ENCODE measurements at places on chromosomes 16 and 17.

DNA sequence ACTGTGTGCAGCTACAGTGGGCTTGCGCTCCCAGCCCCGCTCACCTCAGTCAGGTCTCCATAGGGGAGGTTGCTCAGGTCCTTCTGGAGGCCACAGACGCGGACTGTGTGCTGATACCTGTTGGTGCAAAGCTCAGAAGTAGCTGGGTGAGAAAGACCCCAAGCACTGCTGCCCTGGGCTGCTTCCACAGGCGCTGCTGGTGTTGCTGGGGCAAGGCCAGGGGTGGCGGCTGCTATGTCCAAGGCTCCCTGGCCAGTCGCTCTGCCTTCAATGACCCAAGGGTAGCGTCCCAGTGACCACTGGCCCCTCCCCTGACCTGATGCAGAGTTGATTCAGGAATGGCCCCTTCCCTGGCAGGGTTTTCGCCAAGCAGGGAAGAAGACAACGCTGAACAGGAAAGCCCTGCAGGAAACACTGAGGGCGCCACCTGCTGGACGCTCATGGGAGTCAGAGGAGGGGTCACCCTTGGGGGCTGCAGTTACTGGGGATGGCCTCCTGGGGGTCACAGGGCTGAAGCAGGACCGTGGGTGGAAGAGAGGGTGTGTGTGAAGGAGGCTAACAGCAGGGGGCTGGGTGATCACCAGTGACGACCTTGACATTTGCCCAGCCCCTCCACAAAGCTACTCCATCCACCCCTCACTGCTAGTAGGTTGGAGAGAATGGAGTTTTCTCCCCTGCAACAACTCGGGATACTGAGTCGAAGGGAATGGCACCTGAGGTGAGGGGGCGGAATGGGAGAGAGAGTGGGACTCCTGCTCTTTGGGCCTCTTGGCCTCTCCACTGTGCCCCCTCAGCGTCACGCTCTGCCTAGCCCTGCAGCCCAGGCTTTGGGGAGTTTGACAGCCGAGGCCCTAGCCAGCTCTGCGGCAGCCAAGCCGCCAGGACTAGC lies 38.3 kb downstream of the ABCC12 start:
- peak; percentile 40 for DNase-seq

- no peak for DNase-seq
These were observed 23.6 kb downstream of the NKD1 start for GRCh38 chr16:50571786-50572185.

DNA sequence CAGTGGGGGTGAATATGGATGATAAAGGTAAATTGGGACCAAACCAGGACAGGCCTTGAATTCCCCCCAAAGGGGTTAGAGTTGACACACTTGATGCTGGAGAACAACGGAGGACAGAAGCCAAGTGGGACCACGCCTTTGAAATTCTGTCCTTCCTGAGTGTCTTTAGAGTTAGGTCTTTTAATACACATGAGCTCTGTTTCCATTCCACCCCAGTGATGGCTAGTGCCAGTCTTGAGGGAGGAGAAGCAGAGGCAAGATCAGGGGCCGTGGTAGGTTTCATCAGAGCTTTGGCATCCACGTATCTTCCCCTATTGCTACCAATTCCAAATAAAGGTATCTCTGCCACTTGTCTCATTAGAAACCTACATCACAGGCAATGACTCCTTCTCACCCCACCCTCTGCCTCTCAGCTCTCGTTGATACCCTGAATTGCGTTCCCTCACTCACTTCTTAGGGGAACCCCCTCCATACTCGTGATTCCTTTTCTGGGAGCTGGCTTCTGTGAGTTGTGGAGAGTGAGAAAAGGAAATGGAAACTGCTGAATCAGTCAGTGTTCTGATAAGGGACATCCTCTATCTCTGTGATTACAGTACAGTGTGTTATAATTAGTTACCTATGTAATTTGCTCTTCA lies 2.4 kb upstream of the CCL3L1 start:
- no peak for DNase-seq

GRCh38 chr16:27313422-27314160 lies at the start of gene IL4R:
TSS of gene IL4R (plus strand) at chr16:27313974. CDS start at chr16:27340204, 26,230 bp downstream.
- peak; percentile 36 for DNase-seq

DNA sequence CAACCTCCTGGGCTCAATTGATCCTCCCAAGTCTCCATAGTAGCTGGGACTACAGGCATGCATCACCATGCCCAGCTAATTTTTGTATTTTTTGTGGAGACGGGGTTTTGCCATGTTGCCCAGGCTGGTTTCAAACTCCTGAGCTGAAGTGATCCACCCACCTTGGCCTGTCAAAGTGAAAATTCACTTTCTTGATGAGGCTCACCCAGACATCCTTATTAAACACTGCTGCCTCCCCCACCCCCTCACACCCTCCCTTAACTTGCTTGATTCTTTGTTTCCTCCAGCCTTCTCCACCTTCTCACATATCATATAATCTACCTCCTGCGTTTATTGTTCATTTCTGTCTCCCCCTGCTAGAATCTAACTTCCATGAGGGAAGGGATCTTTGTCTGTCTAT lies 46.0 kb upstream of the TEX2 start:
- DNase-seq, result no peak

- DNase-seq, result no peak
These were observed 471.3 kb downstream of the NPIPA7 start for GRCh38 chr16:16850274-16850673.

DNA sequence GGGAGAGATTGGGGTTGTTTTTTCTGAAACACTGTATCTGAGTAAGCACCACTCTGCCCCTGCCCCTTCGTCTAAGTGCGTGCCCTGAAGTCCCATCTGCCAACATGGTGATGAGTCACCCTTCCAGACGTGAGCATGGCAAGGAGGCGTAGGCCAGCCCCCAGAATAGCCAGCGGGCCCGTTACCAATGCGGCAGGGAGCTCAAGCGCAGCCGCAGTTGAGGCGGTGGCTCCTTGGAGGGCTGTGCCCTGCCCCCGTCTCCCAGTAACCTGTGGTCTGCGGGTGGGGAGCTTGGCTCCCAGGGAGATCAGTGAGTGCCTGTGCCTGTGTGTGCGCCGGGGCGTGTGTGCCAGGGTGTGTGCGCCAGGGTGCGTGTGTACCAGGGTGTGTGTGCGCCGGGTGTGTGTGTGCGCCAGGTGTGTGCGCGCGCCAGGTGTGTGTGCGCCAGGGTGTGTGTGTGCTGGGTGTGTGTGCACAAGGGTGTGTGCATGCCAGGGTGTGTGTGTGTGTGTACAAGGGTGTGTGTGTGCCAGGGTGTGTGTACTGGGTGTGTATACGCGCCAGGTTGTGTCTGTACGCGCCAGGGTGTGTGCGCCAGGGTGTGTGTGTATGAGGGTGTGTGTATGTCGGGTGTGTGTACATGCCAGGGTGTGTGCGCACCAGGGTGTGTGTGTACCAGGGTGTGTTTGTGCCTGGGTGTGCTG lies 98.6 kb upstream of the CHMP6 start:
- DNase-seq, result no peak

DNA sequence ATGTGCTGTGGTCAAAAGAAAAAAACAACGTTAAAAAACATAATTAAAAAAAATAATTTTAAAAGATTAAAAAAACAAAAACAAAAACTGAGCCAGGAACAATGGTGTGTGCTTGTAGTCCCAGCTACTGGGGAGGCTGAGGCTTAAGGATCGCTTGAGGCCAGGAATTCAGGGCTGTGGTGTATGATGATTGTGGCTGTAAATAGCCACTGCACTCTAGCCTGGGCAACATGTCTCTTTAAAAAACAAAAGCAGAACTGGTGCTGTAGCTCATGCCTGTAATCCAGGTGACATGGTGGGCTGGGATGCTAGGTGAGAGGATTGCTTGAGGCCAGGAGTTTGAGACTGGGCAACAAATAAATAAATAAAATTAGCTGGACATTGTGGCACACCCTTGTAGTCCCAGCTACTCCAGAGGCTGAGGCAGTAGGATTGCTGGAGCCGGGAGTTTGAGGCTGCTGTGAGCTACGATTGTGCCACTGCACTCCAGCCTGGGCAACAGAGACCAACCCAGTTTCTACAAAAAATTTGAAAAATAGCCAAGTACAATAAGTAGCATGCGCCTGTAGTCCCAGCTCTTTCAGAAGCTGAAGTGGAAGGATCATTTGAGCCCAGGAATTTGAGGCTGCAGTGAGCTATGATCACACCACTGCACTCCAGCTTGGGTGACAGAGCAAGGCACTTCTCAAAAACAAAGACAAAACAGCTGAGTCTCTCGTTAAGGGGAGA lies 43.6 kb downstream of the NFATC3 start:
- DNase-seq, result no peak

- DNase-seq, result no peak
These were observed 18.5 kb downstream of the ENPP7 start for GRCh38 chr17:79749156-79749815.

DNA sequence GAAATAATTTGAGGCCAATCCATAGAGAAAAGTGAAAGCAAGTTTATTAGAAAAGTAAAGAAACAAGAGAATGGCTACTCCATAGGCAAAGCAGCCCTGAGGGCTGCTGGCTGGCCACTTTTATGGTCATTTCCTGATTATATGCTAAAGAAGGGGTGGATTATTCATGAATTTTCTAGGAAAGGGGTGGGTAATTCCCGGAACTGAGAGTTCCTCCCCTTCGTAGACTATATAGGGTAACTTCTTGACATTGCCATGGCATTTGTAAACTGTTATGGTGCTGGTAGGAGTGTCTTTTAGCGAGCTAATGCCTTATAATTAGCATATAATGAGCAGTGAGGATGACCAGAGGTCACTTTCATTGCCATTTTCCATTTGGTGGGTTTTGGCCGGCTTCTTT lies 4.4 kb downstream of the DHRS7B start:
- no peak for DNase-seq

- no peak for DNase-seq
These were observed 11.5 kb downstream of the SMG6 start for GRCh38 chr17:2292100-2292499.

DNA sequence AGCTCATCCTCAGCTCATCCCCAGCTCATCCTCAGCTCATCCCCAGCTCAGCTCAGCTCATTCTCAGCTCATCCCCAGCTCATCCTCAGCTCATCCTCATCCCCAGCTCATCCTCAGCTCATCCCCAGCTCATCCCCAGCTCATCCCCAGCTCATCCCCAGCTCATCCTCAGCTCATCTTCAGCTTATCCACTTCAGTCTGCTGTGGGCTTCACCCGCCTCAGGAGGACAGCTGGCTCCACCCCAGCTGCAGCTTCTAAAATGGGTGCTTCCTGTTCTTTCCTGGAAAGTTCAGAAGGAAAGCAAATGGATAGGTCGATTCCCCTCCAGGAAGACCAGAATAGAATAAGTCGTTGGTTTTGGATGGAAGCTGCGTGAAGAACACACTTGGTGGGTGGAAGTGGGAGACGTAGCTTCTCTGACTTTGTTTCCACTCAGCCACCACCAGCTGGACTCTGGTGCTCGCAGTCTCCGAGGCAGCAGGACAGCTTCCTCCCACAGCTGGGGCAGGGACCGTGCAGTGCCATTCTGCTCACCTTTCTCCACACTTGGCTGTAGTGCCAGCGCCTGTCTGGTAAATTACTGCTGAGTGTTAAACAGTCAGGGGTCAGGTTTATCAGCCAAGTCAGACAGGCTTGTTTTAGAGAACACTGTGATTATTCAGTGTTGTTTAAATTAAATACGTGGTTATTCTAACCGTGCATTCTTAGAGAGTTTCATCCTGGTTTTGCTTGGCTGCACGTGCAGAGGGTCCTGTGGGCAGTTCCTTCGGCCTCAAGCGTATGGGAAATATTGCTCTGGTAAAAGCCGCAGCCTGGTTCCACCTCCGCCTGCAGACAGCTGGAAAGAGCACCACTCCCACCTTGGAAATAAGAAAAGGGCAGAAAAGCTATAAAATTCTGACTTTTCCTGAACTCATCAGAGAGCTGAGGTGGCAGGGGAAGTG lies 61.0 kb upstream of the CHMP6 start:
- no peak for DNase-seq

- no peak for DNase-seq
These were observed 54.5 kb upstream of the ANKFN1 start for GRCh38 chr17:56098746-56099145.

GRCh38 chr16:75570396-75571065 lies 4.4 kb downstream of the GABARAPL2 start:
- DNase-seq, result no peak

GRCh38 chr17:73798111-73798748 lies 154.0 kb upstream of the SDK2 start:
- no peak for DNase-seq

DNA sequence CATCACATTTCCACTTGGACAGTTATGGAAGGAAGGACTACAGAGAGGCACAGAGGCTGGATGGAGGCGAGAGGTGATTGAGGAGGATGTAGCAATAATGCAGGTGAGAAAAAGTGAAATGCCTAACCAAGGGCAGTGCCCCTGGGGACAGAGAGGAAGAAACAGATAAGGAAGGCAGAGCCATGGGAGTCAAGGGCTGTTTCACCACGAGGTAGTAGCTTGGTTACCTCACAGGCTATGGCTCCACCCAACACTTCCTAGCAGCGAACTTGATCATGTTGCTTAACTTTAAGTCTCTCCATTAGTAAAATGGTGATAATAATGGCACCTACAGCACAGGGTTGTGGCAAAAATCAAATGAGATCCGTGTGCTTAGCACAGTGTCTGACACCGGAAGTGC lies 83.9 kb downstream of the YPEL2 start:
- DNase-seq, result no peak

GRCh38 chr16:25012525-25012991 lies 2.6 kb downstream of the ARHGAP17 start:
- DNase-seq, result no peak

DNA sequence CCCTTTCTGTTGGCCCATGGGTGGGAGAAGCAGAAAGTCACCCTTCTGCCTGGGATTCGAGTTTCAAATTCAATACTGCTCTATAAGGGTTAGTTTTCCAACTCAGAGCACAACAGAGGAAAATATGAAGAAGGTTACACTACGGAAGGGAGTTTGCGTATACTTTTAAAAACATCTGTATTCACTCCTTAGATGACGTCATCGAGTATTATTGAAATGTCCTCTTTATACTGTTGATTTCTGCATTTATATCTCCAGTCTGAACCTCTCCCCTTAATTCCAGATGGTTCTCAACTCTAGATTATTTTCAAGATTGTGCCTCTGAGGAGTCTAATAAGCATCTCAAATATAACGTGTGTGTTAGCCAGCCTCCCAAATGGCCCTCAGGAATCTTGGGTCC lies 249.1 kb downstream of the MAP2K4 start:
- DNase-seq, result no peak

- DNase-seq, result no peak
These were observed 43.7 kb upstream of the ERN1 start for GRCh38 chr17:64173646-64174045.

- DNase-seq, result no peak
These were observed 1.5 kb downstream of the ATPAF2 start for GRCh38 chr17:18037486-18037885.

DNA sequence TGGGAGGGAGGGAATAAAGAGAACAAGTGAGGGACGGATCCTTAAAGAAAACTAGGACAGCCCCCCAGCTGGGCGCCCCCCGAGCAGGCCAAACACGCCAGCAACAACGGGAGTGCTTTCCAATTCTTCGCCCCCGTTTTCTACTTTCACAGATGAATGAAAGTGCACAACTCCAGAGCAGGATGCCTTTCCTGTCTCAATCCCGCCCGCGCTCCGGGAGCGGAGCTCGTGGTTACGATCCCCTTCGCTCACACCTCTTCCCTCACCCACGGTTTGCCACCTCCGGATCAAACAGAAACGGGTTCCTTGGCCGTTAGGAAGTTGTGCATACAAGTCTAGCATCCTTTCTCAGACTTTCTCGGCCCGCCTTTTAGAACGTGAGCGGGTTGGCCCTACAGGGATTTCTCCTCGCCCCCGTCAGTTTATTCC lies 680 bp downstream of the SKA2 start:
- peak; percentile 7 for DNase-seq
